ENCODE measurements at places on chromosomes 1 and 21.

DNA sequence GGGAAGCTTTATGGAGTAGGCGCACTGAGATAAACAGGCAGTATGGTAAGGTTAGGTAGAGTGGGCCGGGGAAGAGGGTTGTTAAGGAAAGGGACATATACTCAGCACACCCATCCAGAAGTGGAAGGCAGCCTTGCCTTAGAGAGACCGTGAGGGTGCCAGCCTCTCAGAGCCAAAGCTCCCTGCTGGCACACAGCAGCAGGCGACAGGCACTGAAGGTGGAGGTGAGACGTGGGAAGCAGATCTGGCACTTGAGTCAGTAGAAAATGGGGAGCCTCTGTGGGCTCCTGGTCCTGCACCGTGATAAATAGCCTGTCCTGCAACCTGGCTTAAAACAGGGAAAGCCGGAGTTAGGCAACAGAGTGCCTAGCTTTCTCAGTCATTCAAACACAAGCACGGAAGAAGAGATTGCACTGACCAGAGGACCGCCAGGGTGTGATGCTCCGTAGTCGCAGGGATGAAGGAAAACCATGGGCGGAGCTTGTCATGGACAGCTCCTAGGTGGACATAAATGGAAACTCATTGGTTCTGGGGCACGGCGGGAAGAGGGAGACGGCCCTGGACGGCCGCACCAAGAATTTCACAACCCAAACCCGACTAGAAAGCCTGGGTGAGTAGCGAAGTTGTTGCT, 15.5 kb downstream of the KCNK1 start:
- no peak for DNase-seq

DNA sequence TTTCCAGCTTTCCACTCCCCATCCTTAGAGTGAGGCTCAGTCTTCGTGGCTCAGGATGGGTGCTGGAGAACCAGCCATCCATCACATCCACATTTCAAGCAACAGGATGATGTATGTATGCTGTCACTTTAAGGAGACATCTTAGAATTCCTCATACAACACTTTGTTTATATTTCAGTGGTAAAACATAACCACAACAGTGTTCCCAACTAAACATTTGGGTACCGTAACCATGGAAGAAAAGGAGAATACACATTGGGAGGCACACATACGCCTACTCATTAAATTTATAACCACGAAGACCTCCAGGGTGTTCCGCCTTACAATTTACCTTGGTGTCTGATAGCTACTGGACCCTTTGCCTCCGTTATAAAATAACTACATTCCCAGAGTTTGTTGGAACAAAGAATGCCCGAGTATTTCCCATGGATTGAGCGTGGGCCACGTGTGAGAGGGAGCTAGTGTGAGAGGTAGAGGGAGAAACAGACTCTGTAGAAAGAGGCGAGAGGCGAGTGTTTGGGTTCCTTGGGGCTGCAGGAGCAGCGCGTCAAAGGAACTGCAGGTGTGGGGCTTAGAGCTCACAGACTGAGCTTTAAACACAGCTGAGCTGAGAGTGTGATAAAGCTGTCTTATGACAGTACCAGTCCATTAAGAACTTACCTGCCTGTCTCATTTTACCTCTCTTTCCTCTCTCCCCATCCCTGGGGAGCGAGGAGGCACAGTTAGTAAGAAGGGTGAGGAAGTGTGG, 111.5 kb upstream of the USP24 start:
- no peak for DNase-seq

DNA sequence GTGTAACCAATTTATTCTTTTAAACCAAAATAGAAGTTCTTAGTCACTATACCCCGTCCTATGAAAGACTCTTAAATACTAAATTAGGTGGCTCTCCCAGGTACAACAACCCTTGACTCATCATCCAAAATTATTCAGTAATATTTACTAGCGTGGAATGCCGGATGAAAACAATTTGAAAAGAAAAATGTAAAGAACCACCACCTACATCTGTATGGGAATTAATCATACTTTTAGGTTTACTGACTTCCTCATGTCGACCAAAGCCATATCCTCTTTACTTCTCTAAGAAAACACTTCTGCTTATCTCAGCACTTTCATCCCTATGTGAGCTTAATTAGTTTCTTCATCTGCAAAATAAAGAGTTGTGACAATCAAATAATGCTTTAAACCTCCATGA, 139.6 kb downstream of the AKT3 start:
- no peak for DNase-seq

DNA sequence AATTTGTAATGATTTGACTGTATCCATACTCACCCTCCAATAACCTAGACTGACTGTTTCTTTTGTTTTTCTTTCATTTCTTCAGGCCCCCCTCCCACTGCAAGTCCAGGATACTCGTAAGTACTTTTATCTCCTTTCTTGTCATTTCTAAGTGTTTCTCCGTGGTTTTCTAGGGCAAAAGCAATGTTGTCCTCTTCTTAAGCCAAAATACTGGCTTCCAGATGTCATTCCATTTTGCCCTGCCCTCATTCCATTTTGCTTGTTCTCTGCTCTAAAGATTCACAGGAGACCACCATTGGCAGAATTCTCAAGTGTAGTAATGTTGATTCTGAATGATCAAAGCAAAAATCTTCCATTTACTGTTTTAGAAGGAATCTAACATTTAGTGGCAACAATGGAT, 152.8 kb upstream of the UBE2U start:
- DNase-seq: no peak

- no peak for DNase-seq
Measured at GRCh38 chr1:214844319-214844718, 238.2 kb upstream of the KCNK2 start.

GRCh38 chr1:99603699-99604560, 42.0 kb upstream of the PALMD start:
- DNase-seq: no peak

- DNase-seq: no peak
Measured at GRCh38 chr1:185068341-185068740, 23.0 kb downstream of the RNF2 start.

- DNase-seq: no peak
Measured at GRCh38 chr1:30359539-30360220, 363.7 kb downstream of the MATN1 start.

- no peak for DNase-seq
Measured at GRCh38 chr1:218585511-218586184, 240.5 kb downstream of the TGFB2 start.

DNA sequence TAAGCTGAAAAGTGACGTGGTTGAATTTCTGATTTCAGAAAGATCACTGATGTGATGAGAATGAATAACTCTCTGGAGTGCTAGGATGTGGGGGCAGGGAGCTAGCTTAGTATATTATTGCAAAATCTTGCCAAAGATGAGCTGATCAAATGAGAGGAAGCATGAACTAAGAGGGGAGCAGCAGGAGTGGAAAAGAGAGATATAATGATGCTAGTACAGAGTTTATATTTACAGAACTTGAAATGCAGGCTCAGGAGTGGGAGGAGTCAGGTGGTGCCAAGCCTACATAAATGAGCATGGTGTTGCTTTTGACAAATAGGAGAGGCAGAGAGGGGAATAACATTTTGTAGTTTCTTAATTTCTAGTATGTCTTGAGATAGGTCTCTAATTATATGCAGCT, 38.1 kb upstream of the NBL1 start:
- no peak for DNase-seq

DNA sequence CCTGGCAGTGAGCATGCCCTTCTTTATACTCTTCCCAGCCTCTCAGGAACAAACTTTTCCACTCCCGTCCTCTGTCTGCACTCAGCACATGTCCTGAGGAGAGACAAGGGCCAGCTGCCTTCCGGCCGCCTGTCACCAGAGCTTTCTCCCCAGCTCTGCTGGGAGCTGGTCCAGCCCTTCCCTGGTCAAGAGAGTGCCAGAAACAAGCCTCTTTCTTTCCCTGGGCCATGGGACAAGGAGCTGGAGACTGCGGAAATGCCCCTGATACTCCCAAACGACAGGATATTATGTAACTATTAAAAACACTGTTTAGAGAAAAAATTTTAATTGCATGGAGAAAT, 10.4 kb downstream of the LAMB3 start:
- peak; percentile 52 for DNase-seq

DNA sequence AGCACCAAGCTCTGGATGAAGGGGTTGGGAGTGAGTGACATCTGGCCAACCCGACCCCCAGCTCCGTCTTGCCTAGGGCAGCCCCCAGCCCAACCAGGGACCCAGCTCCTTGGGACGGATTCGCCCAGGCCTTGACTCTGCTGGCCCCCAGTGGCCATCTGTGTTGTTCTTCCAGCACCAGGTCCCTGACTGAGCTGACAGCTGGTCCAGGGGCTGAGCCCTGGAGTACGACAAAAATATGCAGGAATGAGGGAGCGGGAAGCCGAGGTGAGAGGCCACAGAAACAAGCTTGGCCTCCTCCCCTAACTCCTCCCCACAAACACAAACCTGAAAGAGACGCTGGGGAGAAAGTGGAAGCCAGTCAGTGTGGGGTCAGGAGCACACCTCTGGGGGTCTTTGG, 55.0 kb upstream of the PAX7 start:
- no peak for DNase-seq

- no peak for DNase-seq
Measured at GRCh38 chr1:213247038-213247437, 196.0 kb downstream of the RPS6KC1 start.

DNA sequence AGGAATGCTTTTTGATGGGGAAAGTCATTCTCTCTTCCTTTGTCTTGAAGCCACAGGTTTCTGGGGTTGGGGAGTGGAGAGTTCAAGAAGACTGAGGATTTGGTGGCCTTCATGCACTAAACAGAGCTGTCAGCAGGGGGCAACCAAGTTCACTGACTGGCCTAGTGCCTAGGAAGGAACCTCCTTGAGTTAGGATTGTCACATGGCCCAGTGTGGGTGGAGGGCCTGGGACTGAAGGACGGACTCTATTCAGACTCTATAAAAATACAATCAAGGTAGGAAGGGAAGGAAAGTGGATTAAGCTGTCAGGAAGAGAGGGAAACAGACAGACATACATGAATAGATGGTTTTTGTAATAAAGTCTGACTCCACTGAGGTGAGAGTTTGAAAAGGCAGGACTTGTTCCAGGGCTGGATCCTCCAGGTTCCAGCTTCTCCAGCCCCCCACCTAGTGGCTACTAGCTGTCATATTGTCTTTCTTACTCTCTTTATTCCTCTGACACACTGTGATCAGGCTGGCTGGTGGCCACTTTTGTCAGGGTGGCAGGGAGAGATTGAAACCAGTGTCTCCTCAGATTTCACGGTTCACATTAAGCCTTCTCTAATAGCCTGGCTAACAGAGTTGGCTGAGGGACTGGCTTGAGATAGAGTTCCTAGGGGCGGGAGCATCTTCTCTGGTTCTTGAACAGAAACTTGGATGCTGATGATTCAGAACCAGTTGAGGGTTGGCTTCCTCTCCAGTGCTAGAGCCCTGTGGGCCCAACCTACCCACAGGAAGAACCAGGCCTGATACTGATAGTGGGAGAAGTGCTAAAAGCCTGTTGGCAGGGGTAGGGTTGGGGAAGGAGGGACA, 4.1 kb upstream of the SH3BGRL3 start:
- peak; percentile 91 for DNase-seq

GRCh38 chr1:5991381-5992025, 722 bp downstream of the NPHP4 start:
- no peak for DNase-seq

DNA sequence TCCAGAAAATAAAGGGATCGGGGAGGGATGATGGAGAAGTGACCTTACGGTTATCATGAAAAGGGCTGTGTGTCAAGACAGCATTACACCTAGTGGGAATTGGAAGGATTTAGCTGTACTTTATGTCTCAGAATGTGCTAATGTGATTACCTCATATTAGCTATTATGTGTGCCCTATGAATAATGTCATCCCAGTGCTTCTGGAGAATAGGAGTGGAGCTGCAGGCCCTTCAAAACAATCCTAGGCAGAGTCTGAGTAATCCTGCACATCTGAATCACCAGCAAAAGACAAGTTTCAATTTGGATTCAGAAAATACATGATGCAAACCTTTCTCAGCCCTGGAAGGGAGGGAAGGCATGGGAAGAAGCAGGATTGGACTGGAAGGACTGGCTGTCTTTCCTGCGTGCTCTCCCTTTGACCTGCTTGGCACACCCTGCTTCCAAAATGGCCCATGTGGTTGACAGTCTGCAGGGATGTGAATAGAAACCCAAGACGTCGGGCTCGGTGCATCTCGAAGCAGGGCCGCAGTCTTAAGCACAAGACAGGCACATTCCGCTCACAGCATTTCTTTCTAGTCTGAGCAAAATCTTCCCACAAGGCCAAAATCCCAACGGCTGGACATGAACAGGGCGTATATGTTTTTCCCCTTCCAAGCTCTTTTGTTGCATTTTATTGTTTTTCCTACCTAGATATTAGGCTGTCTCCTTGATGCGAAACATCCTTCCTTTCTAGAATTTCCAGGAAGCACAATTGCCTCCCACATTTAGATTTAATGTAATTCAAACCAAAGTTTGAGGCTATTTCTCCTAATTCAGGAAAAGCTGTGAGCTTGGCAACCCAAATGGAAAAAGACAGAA, 54.3 kb upstream of the TARBP1 start:
- DNase-seq: peak; percentile 66

- no peak for DNase-seq
Measured at GRCh38 chr1:12148160-12148957, 18.4 kb upstream of the TNFRSF1B start.

GRCh38 chr1:87720561-87720960, 391.9 kb downstream of the LMO4 start:
- DNase-seq: no peak

- no peak for DNase-seq
Measured at GRCh38 chr21:42376338-42376982, 10.1 kb upstream of the TFF1 start.

- no peak for DNase-seq
Measured at GRCh38 chr1:54335011-54335754, 71.0 kb downstream of the SSBP3 start.

DNA sequence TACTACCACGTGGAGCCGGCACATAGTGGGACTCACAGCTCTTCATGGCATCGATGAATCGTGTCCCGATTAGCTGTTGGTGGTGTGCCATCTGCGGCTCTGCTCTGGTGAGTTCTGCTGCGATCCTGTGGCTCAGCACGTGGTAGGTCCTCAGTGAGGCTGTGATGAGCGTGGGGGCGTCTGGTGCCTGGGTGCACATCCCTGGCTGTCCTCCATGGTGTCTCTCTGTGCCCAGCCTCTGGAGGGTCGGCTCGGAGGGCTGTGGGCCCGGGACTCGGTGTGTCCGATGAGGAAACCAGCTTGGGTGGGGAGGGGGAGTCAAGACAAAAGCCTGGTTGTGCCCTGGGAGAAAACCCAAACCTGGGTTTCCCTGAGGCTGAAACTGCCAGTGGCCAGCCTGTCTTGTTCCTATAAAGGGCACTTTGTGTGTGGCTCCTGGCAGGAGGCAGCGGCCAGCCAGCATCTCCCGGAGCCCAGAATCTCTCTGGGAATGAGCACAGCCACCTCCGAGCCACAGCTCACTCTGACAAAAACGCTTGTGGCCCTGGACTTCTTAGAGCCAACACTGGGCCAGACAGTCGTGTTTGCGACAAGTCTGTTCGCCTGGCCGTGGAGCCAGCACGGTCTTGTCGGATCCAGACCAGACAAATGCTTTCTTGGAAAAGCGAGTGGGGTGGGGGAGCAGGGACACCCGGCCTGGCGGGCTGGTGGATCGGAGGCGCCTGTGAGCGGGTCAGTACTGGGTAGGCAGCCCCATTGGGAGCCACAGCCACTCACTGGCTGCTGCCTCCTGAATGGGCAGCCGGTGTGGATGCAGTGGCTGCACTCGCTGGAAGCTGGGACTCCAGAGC, 31.8 kb downstream of the SPSB1 start:
- DNase-seq: no peak

All from keratinocyte (primary cell).